ENCODE measurements at places on chromosomes 5 and 9.

GRCh38 chr5:89930591-89931392, 478.8 kb downstream of the CETN3 start:
- DNase-seq: no peak

GRCh38 chr9:79671558-79671957, 99.8 kb downstream of the TLE4 start:
- DNase-seq: no peak

DNA sequence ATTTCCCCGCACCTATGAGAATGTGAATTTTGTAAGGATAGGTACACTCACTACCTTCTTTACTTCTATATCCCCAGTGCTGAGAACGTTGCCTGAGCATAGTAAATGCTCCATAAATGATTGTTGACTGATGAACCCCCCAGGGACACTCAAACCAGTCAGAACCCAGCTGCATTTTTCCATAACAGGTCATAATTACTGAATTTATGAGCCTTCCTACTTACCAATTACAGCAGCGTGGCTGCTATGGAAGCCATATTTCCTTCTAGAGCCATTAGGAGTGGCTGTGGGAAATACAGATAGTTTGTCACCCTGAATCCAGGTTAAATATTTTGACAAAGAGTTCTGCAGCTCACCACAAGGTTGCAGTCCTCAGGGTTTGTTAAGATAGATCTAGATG, 135.0 kb downstream of the TAF11L14 start:
- DNase-seq: no peak

GRCh38 chr5:150636391-150637244, 3.8 kb upstream of the SYNPO start:
- no peak for DNase-seq

- no peak for DNase-seq
Measured at GRCh38 chr9:4662989-4663792, 1.1 kb downstream of the PLPP6 start.
